Hematopoietic multipotent progenitor cell treated with erythropoietin and hydrocortisone succinate and interleukin-3 and kit ligand, for 15 days (in vitro differentiated cells): ENCODE measurements at places on chromosomes 6 and 20.
A peak's percentile ranks its signal among the peaks of the same experiment; 100 is the strongest.

DNA sequence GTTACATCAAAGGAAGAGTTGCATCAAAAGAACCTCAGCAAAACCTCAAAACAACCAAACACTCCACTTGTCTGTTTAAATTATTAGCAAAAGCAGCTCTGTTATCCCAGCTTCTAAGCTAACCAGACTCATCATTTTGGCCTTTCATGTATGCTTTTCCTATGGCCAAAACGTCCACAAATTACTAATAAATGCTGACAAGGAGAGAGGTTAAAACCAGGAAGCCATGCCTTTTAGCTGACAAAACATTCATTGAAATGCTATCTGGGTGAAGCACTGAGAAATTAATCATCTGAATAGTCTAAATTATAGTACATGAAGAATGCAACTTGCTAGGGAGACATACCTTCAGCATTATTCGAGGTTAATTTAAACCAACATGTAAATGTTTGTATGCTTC lies 80.6 kb downstream of the LAMA2 start:
- no peak for DNase-seq

DNA sequence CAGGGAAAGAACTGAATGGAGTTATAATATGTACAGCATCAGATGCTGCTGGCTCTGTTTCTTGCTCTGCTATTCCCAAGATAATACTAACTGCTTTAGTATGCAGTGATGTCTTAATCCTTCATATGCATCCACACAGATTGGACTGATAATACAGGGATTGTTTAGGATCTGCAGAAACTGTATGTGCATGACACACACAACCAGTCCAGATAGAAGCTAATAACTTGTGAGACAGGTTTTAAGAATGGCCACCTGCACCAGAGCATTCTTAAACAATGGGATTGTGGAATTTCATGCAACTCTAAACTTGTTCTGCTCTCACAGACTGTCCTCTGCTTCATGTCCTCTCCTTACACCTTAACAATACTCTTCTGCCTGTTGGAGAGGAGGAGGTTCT lies 90.9 kb downstream of the SPTLC3 start:
- no peak for DNase-seq

DNA sequence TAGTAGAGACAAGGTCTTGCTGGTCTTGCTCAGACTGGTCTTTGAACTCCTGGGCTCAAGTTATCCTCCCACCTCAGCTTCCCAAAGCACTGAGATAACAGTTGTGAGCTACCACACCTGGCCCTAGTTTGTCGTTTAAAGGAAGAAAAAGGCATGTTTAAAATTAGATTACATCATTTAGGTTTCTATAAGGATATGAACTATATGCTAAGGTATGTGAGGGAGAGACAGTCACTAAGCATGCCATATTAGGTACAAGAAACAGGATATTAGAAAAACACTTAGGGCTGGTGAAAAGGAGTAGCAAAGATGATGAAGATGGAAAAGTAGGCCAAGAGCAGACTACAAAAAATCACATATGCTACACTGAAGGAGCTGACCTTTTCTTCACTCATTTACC lies 106.4 kb downstream of the ASCC3 start:
- DNase-seq, result no peak

DNA sequence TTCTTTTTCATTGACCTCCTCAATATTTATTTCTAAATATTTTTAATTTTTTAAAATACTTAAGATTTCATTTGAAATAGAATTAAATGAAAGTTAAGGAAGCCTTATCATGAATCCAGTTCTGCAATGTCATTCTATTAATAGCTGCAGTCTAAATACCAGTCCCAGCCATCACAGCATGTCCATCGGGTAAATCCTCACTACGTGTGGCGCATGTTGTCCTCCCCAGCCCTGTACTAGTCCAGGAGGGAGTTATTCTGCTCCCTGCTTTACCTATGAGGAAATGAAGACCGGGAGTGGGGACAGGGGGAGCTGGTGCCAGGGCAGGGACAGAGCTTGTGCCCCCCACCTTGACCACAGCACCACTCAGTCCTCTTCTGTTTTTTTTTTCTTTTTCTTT lies 125.1 kb upstream of the QKI start:
- no peak for DNase-seq

- DNase-seq, result no peak
Observed at GRCh38 chr6:3467996-3468395, 11.1 kb upstream of the SLC22A23 start.

GRCh38 chr6:18692929-18693685 lies 306.0 kb downstream of the RNF144B start:
- DNase-seq, result no peak

DNA sequence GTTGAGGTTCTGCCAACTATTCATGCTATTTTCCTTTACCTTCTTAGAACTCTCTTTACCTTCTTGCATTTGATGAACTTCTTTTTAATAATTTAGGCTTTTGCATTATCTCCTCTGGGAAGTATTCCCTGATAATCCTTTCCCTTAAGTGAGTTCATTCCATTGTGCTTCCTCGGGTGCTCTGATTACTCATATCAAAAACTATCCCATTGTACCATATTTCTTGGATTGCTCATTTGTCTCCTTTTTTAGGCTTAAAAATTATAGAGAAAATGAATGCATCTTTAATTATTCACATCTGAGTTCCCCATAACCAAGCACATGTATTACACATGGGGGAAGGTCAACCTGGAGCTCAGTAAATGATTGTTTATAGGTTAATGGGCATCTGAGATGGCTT lies 2.5 kb downstream of the CALHM4 start:
- DNase-seq, result no peak

DNA sequence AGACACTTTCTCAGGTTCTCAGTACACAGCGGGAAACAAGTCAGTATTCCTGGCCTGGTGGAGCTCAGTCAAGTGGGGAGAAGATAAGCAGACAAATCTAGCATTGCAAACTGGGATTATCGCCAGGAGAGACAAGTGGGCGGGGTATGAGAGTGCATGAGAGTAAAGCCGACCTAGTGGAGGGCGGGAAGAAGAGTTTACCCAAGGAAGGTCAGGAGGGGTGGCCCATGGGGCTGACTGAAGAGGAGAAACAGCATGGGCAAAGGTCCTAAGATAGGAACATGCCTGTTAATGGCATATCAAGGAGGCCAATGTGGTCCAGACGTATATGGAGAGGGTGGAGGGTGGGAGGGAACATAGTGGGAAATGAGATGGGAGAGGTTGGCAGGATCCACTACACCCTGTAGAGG lies 12.4 kb upstream of the CSNK2A1 start:
- DNase-seq, result no peak

GRCh38 chr6:91240878-91241603 lies 654.2 kb upstream of the MAP3K7 start:
- no peak for DNase-seq

GRCh38 chr20:19697415-19697814 lies 60.6 kb upstream of the RIN2 start:
- no peak for DNase-seq

DNA sequence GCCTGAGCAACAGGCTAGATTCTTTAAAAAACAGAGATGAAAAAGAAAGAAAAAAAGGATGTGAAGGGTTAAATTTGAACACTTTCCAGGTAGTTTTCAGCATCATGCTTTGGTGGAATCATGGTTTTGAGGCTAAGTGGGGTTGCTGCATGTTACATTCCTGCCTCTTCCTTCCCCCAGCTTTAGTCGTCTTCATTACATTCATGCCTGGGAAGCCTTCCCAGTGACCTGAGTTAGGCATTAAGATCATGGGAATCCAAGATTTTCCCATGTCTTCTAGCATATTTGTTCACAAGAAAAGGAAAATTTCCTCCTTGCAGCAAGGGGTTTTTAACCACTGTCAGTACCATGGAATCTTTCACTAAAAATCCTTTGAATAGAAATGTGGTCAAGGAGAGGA lies 12.0 kb downstream of the TPX2 start:
- DNase-seq, result no peak

GRCh38 chr6:73074175-73074574 lies 151.1 kb downstream of the KHDC1L start:
- DNase-seq, result no peak

DNA sequence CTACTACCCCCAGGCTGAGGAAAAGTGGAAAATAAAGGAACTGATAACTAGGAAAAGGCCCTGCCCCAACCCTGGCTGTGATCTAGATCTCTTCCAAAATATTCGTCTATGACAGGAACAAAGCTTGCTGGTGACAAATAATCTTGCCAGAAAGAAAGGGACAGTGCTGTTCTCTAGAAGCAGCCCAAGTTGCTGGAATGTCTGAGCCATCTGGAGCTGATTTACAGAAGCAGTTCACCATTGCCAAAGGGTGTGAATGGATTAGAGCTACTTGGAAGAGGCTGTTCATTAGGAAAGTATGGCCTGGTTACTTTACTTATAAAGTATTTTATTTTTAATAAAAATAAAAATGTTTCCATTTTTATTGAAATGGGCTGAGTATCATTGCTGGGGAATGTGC lies 146.3 kb downstream of the EPM2A start:
- DNase-seq, result no peak

DNA sequence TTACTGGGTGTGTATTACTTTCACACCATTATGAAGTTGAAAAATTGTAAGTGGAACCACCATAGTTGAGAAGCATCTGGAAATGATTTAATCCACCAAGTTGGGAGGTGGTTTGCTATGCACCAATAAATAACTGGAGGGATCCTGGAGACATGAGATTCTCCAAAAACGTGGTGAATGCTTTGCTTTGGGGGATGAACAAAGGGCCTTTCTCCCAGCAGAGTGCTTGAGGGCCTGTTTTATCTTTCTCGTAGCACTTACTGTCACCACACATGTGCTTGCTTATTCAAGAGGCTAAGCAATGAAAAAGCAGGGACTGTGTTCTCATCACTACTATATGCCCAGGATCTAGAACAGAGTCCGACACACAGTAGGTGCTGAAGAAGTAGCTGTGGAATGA lies 371.1 kb downstream of the DHX35 start:
- DNase-seq, result no peak

GRCh38 chr6:52642368-52642767 lies 28.5 kb upstream of the TMEM14A start:
- no peak for DNase-seq

- no peak for DNase-seq
Observed at GRCh38 chr6:99559057-99559456, 9.4 kb downstream of the CCNC start.

- DNase-seq, result peak; percentile 49
Observed at GRCh38 chr20:51542033-51542570, 417 bp downstream of the NFATC2 start.

GRCh38 chr6:53294095-53294494 lies 54.7 kb downstream of the ELOVL5 start:
- DNase-seq, result peak; percentile 40

- no peak for DNase-seq
Observed at GRCh38 chr20:51333446-51333845, 209.1 kb downstream of the NFATC2 start.

- no peak for DNase-seq
Observed at GRCh38 chr6:74932232-74932888, 273.5 kb downstream of the COL12A1 start.

GRCh38 chr20:16387666-16388065 lies 185.6 kb downstream of the KIF16B start:
- no peak for DNase-seq

DNA sequence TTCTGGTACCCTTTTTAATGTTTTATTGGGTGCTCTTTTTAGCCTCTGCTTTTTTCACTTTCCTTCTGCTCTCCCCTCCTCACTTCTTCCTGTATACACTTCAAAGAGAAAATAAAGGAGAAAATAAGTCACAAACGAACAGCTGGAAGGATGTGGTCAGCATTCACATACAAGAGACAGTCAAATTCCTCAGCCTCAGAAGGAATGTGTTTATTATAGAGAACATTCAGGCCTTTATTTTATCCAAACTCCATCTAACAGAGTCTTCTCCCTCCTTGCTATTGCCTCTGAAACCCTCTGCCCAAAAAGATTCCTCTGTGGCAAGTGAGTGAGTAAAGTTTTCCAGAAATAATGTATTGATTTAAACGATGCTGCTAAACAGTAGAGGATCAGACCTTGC lies 490.4 kb downstream of the FRK start:
- DNase-seq, result no peak

- no peak for DNase-seq
Observed at GRCh38 chr20:44884907-44885391, 556 bp upstream of the YWHAB start.

DNA sequence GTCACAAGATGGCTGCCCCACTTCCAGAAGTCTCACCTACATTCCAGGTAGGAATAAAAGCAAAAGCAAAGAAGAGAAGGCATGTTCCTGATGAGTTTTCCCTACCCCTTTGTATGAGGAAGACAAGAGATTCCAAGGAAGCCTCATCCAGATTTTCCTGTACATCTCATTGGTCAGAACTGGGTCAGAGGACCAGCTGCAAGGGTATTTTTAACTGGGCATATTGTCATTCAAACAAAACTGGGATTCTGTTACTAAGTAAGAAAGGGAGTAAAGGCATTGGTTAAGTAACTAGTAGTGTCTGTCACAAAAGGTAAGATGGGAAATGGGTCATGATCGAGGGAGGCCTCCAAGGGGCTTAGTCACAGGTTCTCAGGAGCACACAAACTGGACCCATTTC lies 28.2 kb upstream of the RIMS4 start:
- DNase-seq, result no peak

GRCh38 chr6:131213501-131213990 lies 78.3 kb downstream of the AKAP7 start:
- no peak for DNase-seq

- no peak for DNase-seq
Observed at GRCh38 chr20:44681796-44682566, 30.5 kb upstream of the ADA start.

GRCh38 chr6:90368601-90369000 lies 72.0 kb upstream of the BACH2 start:
- no peak for DNase-seq

DNA sequence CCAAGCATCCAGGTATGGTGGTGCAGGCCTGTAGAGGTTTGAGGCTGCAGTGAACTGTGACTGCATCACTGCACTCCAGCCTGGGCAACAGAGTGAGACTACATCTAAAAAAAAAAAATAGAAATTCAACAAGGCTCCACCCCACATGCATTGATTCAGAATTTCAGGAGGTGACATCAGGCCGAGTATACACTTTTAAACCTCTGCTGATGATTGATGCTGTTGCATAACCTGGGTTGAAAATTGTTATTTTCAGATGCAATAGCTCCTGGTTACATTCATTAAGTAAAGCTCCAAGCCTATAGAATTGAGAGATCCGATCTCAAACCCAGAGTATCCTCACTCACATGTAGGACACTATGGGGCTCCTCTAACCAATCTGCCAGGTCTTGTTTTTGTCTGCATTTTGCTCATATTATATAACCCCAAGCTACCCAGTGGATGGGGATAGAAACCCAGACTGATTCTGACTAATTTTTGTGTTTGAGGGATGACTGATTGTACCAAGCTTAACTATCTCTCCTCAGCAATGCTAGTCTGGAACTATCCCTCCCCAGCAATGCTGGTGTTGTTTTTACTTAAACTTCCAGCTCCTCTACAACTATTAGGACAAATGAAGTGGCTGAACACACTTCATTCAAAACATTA lies 123.5 kb upstream of the PREP start:
- DNase-seq, result no peak

DNA sequence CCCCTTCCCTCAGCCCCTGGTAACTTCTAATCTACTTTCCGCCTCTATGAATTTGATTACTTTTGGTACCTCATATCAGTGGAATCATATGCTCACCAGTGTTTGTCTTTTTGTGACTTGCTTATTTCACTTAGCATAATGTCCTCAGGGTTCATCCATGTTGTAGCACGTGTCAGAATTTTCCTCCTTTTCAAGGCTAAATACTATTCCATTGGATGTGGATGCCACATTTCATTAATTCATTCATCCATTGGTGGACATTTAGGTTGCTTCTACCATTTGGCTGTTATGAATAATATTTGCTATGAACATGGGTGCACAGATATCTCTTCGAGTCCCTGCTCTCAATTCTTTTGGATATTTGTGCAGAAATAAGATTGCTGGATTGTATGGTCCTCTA lies 388.6 kb upstream of the SOX4 start:
- DNase-seq, result no peak
